ENCODE measurements at places on chromosomes 1 and 21.

- no peak for DNase-seq
Measured at GRCh38 chr1:46288485-46289133, 14.8 kb downstream of the LRRC41 start.

GRCh38 chr1:2413495-2414296 lies 1.3 kb upstream of the PEX10 start:
- DNase-seq: peak; percentile 19

- DNase-seq: no peak
Measured at GRCh38 chr1:14689996-14690615, 91.6 kb downstream of the KAZN start.

GRCh38 chr1:235642011-235642942 lies 7.3 kb downstream of the GNG4 start:
- peak; percentile 41 for DNase-seq

GRCh38 chr21:38488640-38489270 lies 9.5 kb downstream of the ERG start:
- DNase-seq: no peak

GRCh38 chr1:116766616-116767469 lies 12.6 kb downstream of the CD2 start:
- DNase-seq: no peak

DNA sequence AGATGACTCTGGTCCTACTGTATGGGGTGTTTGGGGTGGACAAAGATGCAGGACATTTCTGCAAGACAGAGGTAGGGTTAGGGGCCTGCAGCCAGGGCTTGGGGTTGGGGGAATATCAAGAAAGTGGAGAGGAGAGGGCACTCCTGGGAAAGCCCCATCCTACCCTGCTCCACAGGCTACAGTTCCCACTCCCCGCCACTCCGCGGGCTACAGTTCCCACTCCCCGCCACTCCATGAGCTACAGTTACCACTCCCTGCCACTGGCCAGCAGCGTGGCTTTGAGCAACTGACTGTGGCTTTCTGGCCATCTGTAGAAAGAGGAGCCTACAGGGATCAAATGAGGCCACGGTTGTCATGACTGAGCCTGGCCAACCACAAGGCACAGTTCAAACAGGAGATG lies 93.8 kb upstream of the GRIK3 start:
- no peak for DNase-seq

- DNase-seq: no peak
Measured at GRCh38 chr1:150718225-150718891, 2.3 kb downstream of the HORMAD1 start.

DNA sequence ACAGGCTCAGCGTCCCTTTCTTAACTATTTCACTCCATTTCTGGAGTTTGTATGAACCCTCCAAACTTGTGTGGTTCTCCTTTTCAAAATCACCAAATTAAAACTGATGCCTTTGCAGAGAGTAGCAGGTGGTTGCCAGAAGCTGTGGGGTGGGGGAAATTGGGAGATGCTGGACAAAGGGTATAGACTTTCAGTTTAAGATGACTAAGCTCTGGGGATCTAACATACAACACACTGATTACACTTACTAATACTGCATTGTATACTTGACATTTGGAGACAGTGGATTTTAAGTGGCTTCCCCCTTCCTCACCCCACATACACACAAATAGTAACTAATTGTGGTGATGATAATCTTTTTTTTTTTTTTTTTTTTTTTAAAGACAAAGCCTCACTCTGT lies 11.1 kb upstream of the SCYL3 start:
- DNase-seq: no peak
